ENCODE measurements at places on chromosomes 16 and 17.

- DNase-seq, result no peak
These were observed 217.8 kb upstream of the IRX3 start for GRCh38 chr16:54504372-54504771.

DNA sequence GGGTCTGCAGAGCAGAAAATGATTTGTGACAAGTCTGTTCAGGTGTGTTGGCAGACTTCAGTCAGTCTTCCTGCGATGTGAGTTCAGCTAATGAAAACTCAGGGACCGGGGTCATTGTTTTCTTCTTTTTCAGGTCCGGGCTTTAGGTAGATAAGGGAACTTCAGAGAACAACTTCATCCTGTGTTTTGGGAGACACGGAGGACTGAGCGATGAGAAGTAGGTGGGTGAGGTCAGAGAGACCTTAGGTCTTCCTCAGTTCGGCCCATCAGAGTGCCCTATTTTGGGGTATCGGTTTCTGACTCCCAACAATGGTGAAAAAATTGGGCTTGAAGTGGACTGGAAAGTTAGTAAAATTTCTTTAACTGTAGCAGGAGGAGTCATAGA is 88.9 kb upstream of the ATF7IP2 start:
- DNase-seq, result no peak

DNA sequence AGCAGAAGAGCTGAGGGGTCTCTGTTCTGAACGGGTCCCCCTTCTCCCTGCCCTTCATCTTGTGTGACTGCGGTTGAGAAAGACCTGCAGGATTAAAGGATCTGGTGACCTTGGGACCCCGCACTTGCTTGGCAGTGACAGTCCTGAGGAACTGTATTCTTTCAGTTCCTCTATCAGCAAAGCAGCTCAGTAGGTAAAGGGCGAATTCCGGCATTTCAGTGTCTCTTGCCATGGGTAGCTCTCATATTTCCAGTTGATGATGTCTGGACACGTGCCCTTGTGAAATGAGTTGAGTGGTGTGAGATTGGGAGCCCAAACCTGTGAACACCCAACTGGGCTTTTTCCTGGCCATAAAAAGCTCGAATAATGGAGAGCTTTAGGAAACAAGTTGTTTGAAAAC is 135.7 kb downstream of the PRKCA start:
- DNase-seq, result no peak

- peak; percentile 12 for DNase-seq
These were observed 56.9 kb downstream of the CYB5D2 start for GRCh38 chr17:4199818-4200402.

GRCh38 chr17:9011001-9011400 is 10.3 kb upstream of the NTN1 start:
- no peak for DNase-seq

DNA sequence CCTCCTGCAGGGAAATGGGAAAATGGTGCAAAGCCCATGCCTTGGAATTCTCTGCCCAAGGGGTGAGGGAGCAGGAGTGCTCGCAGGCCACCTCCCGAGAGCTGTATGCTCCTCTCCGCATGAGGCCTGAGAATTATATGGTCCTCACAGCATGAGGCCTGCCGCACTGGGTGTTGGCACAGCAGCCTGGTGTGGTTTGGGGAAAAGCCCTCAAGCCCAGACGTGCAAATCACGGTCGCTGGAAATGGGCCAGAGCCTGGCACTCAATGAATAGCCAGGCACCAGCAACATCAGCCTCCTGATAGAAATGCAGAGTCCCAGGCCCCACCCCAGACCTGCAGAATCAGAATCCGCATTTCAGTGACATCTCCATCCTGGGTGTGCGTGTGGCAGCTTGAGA is 156.4 kb upstream of the FOXF1 start:
- no peak for DNase-seq

GRCh38 chr17:28390141-28390540 is 15.9 kb downstream of the SLC46A1 start:
- DNase-seq, result no peak
